Suppressor macrophage (primary cell): ENCODE measurements at places on chromosomes 5 and 9.

DNA sequence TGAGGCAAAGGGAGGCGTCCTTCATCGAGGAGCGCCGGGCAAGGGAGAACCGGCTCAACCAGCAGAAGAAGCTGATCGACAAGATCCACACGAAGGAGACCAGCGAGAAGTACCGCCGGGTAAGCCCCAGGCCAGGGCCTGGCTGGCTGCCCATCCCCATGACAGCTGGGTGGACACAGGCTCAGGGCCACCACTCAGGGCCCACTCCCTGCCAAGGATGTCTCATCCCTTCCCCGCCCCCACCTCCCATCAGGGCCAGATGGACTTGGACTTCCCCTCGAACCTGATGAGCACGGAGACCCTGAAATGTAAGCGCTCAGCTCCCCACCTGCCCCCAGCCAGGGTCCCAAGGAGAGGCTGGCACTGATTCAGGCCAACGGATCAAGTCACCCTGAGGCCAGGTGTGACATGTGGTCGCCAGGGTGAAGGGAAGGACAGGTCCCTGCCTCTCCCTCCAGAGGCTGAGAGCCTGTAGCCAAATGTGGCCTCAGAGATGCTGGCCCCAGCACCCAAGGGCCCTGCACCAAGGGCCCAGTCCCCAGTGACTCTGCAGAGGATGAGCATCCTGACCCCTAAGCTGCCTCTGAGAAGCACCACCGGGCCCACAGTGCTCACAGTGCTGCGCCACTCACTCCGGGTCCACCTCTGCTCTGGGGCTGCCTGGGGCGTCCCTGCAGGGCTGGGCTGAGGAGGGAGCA, 3.1 kb upstream of the RABL6 start:
- no peak for DNase-seq

- peak; percentile 2 for DNase-seq
Measured at GRCh38 chr9:125172031-125172755, 17.4 kb downstream of the PPP6C start.

GRCh38 chr5:163432544-163432943, 4.9 kb upstream of the CCNG1 start:
- DNase-seq: no peak

DNA sequence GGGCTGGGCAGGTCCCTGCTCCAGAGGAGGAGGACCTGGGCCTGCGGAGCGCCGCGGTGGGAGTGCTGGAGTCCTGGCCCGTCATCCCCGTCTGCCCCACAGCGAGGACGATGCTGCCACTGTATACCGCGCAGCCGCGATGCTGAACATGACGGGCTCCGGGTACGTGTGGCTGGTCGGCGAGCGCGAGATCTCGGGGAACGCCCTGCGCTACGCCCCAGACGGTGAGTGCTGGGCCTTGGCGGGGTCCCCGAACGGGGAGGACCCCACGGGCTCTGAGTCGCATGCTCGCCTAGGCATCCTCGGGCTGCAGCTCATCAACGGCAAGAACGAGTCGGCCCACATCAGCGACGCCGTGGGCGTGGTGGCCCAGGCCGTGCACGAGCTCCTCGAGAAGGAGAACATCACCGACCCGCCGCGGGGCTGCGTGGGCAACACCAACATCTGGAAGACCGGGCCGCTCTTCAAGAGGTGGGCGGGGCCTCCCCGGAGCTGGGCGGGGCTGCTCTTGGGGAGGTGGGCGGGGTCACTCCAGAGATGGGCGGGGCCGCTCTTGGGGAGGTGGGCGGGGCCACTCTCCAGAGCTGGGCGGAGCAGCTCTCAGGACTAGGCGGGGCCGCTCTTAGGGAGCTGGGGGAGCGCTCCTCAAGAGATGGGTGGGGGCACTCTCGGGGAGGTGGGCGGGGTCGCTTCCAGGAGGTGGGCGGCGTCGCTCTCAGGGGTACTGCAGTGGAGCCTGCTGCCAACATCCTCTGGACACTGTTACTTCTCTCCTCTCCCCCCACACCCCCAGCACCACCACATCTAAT, 13.1 kb downstream of the LRRC26 start:
- peak; percentile 68 for DNase-seq

DNA sequence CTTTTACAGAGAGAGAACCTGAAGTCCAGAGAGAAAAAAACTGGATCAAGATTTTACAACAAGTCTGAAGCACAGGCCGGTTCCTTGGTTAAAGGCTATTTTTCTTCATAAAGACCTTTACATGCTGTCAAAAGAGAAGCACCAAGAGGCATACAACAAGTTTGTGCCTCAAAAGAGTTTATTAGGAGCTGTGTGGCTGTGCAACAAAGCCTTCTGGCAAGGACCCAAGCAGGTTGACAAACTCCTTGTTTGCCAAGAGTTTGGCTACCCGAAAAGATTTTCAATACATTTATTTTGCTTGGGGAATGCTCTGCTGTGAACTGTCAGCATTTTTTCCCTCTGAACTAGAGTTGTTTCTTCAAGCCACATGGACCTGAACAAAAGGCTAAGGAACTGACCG, 202.9 kb upstream of the RAD23B start:
- no peak for DNase-seq

- no peak for DNase-seq
Measured at GRCh38 chr9:106023455-106023854, 329.1 kb downstream of the TMEM38B start.

- no peak for DNase-seq
Measured at GRCh38 chr5:97842687-97843086, 659.6 kb upstream of the RIOK2 start.

GRCh38 chr5:67416986-67417385, 220.4 kb upstream of the CD180 start:
- DNase-seq: no peak

DNA sequence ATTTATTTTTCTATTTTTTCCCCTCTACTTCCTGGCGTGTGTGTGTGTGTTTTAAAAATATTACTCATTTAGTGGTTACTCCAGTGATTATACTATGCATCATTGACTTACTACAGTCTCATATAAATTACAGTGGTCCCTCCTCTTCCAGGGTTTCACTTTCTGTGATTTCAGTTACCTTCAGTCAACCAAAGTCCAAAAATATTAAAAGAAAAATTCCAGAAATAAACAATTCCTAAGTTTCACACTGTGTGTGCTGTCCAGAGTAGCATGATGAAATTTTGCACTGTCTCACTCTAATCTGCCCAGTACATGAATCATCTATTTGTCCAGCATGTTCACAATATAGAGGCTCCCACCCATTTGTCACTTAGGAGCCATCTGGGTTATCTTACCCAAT, 47.4 kb upstream of the CCDC112 start:
- DNase-seq: no peak

GRCh38 chr5:80711938-80712337, 57.2 kb upstream of the DHFR start:
- DNase-seq: no peak

DNA sequence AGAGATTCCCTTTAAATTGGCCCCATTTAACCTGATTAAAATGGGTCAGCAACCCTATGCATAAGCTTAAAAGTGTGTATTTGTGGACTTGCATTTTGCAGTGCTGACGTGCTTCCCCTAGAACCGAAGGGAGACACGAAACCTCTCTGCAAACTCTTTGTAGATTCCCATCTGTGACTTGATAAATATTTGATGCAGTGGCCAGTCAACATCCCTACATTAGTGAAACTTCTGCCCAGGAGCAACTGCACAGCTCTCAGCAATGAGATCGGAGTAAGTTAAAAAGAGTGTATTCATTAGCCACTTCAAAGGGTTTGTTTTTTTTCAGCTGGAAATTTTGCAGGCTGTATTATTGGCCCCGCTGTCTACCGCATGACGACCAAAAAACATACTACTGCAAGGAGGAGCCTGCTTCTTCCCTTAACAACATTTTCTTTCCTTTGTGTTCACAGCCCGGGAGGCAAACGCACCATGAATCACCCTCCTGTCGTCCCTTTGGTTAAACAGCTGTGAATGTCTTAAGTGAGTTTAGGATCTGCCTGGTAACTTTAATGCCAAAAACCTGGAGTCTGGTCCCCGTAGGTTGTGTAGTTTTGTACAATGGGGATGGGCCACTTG, 38.0 kb upstream of the TCERG1 start:
- no peak for DNase-seq

GRCh38 chr5:178589180-178590140, 733 bp downstream of the COL23A1 start:
- peak; percentile 73 for DNase-seq

GRCh38 chr5:31692561-31693221, 53.8 kb downstream of the PDZD2 start:
- DNase-seq: no peak

- no peak for DNase-seq
Measured at GRCh38 chr9:82720515-82720914, 342.4 kb downstream of the RASEF start.

GRCh38 chr9:122788831-122789230, at the start of gene OR5C1:
Gene OR5C1 (plus strand): TSS chr9:122788933. CDS start chr9:122788933, 0 bp downstream.
- DNase-seq: no peak

GRCh38 chr9:115235221-115235620, 117.3 kb upstream of the TNC start:
- no peak for DNase-seq

- no peak for DNase-seq
Measured at GRCh38 chr5:83846624-83847350, 126.1 kb upstream of the HAPLN1 start.

DNA sequence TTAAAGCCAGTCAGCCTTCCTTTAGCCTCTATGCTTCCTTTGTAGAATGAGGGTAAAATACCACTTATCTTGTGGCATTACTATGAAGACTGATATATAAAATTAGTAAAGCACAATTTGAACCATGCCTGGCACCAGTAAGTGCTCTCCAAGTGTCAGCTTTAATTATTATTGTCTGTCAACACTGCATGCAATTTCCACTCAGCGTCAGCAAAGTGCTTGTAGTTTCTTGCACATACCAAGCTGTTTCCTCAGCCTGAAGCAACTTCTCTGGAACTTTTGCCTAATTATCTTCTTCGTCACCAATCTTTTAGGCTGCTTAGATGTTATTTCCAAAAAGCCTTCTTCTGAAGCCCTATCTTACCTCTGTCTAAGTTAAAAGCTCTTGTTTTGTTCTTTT, 177.3 kb downstream of the CDC42SE2 start:
- no peak for DNase-seq

GRCh38 chr9:3900673-3901318, 375.0 kb upstream of the RFX3 start:
- DNase-seq: peak; percentile 67

GRCh38 chr9:20426019-20426418, 196.3 kb downstream of the MLLT3 start:
- DNase-seq: no peak

DNA sequence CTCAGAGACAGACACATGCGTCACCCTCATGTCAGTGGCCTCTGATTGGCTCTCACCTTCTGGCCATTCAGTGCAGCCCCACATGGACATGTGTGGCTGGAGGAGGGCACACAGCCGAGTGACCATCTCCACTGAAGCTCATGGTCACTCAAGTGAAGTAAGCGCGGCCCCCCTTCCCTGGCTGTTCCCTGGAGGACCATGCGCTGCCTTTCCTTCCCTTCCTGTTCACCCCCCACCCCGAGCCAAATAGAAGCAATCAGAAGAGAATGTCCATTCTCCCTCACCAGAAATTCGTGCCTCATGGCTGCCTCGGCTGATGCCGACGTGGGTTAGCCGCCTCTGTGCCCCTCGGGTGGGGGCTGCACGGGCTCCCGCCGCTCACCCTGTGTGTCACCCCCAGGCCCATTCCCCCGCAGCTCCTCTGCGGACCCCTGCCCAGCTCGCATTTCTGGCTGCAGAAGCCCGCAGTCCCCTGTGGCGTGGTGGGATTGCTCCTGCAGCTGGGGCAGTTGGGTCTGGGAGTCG, 12.5 kb upstream of the COL5A1 start:
- no peak for DNase-seq

- DNase-seq: peak; percentile 39
Measured at GRCh38 chr5:68086857-68087256, 128.7 kb upstream of the PIK3R1 start.

DNA sequence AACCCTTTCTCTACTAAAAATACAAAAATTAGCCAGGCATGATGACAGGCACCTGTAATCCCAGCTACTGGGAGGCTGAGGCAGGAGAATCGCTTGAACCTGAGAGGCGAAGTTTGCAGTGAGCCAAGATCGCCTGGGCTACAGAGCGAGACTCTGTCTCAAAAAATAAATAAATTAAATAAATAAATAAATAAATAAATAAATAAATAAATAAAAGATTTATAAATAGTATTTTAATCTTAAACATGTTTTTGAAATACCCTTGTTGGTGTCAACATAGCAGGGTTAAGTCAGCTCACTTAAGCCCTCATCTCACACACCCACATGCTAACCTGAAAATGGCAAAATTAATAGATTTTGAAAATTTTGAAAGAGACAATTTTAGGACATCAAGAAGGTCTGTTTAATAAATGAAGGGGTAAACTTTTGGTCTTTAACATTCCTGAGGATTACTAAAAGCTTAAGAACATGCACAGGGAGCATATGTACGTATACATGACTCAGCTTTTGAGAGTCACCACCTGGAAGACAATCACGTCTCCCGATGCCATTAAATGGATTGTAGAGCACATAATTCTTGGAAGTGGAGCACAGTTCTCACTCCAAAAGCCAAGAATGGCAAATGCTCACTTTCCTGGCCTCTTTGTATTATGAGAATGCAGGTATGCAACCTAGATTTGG, 202.5 kb downstream of the GDNF start:
- DNase-seq: no peak

- DNase-seq: peak; percentile 60
Measured at GRCh38 chr5:179762079-179762780, 29.6 kb downstream of the MAML1 start.

DNA sequence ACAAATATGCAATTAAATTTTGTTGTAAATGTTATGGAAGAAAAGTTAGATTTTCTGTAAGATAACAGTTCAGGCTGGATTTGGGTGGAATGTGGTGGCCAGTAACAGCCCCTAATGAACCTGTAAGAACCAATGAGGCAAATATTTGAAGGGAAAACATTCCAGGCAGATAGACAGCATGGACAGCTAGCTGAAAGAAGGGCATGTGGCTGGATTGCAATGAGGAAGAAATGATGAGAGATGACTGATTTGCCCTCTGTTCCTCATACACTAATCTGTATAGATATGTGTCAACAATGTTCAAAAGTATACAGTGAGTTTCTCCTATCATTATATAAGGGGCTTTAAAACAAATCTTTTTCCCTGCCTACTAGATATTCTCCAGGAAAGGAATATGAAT, 58.8 kb downstream of the MAN2A1 start:
- peak; percentile 9 for DNase-seq
